Peyer's patch (tissue), 4 donors: ENCODE measurements at places on chromosomes 16 and 17. TPM values are rescaled to one million over a fixed set of nuclear protein-coding genes. Genes with fewer than 3 reads are reported as not detected.
A peak's percentile ranks its signal among the peaks of the same experiment; 100 is the strongest.

Gene HASPIN
- total RNA-seq: not detected

DNA sequence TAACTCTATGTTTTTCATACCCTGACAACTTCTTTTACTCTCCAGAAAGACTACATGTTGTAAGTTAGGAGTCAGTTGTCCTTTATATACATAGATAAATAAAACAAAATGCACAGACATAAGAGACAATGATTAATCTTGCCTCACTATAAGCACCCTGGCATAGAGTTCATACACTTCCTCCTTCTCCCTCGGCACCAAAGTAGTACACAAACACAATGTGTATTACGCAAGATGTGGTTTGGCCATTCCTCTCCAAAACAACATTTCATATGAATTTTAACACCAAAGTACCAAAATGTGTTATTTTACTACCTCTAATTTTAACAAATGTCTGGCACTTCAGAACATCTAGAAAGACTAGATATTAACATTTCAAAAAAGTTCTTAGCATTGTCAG, 17.2 kb upstream of the SLFN11 start:
- no peak overlapping the region for H3K27ac ChIP-seq
- no peaks in the 10 kb centered on the region for H3K36me3 ChIP-seq
- no peaks in the 10 kb centered on the region for H3K27me3 ChIP-seq

GRCh38 chr17:77365584-77366186, 224.9 kb downstream of the SEC14L1 start:
- H3K36me3 ChIP-seq: no peaks in the 10 kb centered on the region
- H3K4me3 ChIP-seq: no peak overlapping the region
- H3K4me1 ChIP-seq: peaks cover 32% of the 10 kb centered on the region
- H3K27me3 ChIP-seq: no peaks in the 10 kb centered on the region
- no peak for DNase-seq

DNA sequence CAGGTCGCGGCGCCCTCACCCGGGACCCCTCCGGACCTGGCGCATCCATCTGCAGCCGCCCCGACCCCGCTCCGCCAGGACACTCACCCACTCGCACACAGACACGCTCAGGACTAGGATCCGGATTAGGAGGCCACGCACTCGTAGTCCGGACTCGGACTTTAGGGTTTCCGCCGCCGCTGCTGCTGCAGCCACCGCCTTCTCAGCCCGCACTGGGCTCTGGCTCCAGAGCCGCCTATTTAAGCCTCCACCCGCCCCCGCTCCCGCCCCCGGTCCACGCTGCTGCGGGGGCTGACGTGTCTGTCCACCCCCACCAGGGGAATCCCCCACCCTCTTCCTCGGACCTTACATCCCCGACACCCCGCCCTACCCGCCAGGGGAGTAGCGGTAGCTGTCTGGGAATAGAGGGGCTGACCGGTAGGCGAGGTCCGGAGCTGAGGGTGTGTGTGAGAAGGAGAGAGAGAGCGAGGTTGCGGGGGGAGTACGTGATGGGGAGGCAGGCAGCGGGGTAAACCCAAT, at the start of gene RRAD:
Gene RRAD (minus strand): TSS at position 214 of the 519 bp plus-strand sequence. CDS start 356 bp downstream, outside the sequence.
- H3K27me3 ChIP-seq: no peaks in the 10 kb centered on the region
- peaks cover 12% of the 10 kb centered on the region for H3K4me1 ChIP-seq
- H3K4me3 ChIP-seq: peak within 1 kb of the TSS; percentile 56
- no peak for DNase-seq
